ENCODE measurements at places on chromosomes 5 and 9. TPM values are rescaled to one million over a fixed set of nuclear protein-coding genes. Genes with fewer than 3 reads are reported as not detected.

The FAM221B gene
- not detected for total RNA-seq

The HK3 gene
- total RNA-seq: 0.14 TPM

The GABRA1 gene
- 0.41 TPM for total RNA-seq

The KCNIP1 gene
- 0.45 TPM for total RNA-seq

The FGFR4 gene
- 4.8 TPM for total RNA-seq

The MROH2B gene
- total RNA-seq: not detected

The RACK1 gene
- total RNA-seq: 1,656 TPM

The WNK2 gene
- 0.89 TPM for total RNA-seq

The SLC36A3 gene
- not detected for total RNA-seq

The CYLC2 gene
- not detected for total RNA-seq

The SEMA6A gene
- 34.2 TPM for total RNA-seq

The TRPM3 gene
- 0.22 TPM for total RNA-seq

The DOCK2 gene
- 0.66 TPM for total RNA-seq

DNA sequence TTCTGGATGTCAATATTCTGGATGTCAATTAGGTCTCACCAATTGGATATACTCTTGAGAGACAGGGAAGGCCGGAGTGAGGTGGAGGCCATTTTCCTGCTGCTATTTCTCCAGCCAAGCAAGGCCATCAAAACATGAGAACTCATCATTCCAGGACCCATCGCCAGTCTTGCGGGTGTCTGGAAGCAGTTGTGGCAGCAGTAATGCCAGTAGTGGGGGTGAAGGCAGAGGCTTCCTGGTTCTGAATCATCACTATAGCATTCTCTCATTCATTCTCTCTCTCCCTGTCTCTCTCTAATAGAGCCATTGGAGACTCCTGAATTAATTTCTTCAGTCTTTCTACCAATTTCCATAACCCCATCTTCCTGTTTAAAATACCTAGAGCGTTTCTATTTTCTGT lies 71.8 kb downstream of the EGFLAM start:
- DNase-seq: peak; percentile 34

- no peak for DNase-seq
Measured at GRCh38 chr5:80220245-80220897, 35.5 kb downstream of the SERINC5 start.

DNA sequence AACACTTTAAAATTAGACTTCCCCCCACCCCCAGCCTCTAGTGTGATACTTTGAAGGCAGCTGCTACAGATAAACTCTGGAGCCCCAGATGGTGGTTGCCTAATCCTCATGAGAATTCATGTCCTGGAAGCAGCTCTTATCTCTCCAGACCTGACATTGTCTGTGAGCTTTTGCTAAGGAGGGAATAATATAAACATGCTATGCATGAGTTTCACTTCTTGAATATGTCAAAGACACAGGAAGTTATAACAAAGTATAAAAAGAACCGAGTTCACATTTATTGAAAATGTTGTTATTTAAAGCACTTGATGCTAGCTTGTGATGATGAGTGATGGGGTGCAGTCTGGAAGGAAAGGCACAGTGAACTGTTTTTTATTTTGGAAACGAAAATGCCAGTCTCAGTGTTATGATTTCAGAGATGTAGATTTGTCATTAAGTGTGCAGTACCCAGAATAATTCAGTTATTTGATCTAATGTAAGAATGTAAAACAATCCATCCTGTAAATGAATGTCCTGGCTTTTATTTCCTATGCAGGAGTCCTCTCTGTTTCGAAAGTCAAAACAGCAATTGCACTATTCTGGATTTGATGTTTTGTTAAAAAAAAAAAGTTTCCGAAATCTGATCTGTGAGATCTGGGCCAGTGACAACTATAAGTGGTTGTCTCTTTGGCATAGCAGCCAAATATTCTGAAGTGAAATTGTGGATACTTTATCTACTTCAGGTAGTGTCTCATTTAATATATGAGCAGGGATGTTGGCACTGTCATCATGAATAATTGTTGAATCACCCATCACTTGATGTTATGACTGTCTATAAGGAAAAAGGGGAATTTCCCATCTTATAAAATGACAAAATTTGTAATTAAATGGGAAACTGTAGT lies 77.0 kb downstream of the ZCCHC7 start:
- no peak for DNase-seq

GRCh38 chr5:171692107-171692506 lies 93.5 kb upstream of the SMIM23 start:
- no peak for DNase-seq

GRCh38 chr5:14399054-14399692 lies 182.4 kb upstream of the OTULINL start:
- peak; percentile 54 for DNase-seq

- no peak for DNase-seq
Measured at GRCh38 chr5:73236541-73237128, 63.6 kb downstream of the TMEM174 start.

GRCh38 chr9:107685376-107685775 lies 195.8 kb upstream of the KLF4 start:
- no peak for DNase-seq

DNA sequence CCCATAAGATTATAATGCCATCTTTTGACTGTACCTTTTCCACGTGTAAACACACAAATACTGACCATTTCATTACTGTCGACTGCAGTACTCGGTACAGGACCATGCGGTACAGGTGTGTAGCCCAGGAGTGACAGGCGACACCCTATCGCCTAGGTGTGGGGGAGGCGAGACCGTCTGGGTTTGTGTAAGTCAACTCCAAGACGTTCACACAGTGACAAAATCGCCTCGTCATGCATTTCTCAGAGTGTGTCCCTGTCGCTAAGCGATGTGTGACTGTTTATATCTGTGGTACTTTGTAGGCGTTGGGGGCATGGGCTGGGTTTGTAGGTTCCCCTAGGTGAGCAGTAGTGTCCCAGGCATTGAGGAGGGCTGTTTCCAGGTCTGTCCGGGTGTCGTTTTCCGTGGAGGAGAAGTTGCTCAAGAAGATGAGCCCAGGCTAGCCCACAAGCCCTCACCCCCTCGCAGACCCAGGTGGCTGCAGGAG lies 20.3 kb downstream of the NEK6 start:
- DNase-seq: no peak

- DNase-seq: peak; percentile 73
Measured at GRCh38 chr9:34463098-34463900, 4.7 kb downstream of the DNAI1 start.

- no peak for DNase-seq
Measured at GRCh38 chr5:125508225-125508624, 761.8 kb upstream of the ZNF608 start.

GRCh38 chr5:50595199-50595598 lies 71.2 kb upstream of the PARP8 start:
- DNase-seq: peak; percentile 89

- no peak for DNase-seq
Measured at GRCh38 chr5:129410488-129410887, 49.6 kb upstream of the ADAMTS19 start.

DNA sequence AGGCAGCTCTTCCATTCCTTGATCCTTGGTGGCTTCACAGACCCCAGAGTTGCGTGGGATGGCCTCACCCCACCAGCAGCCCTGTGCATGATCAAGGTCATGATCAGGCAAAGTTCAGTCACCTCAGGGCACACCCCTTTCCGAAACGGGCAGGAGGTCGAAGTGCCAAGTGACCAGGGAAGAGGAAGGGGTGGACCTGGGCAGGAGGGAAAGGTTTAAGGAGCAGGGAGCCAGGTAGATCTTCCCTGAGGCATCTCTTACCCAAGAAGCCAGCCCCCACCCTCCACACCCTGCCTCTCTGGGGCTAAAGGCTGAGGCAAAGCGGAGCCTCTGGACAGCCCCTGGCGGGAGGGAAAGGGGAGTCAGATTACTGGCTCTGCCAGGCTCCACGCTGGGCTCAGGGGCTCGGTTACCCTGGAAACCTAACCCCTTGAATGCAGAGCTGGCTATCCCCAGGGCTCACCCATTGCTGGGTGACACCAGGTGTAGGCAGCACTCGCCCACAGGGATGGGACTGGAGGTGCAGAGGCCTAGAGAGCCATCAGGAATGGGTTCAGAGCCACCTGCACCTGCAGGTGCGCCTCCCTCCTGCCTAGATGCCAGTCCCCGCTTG lies 3.6 kb downstream of the MGAT4B start:
- DNase-seq: no peak

- DNase-seq: peak; percentile 77
Measured at GRCh38 chr9:79570448-79571308, 1.1 kb upstream of the TLE4 start.

DNA sequence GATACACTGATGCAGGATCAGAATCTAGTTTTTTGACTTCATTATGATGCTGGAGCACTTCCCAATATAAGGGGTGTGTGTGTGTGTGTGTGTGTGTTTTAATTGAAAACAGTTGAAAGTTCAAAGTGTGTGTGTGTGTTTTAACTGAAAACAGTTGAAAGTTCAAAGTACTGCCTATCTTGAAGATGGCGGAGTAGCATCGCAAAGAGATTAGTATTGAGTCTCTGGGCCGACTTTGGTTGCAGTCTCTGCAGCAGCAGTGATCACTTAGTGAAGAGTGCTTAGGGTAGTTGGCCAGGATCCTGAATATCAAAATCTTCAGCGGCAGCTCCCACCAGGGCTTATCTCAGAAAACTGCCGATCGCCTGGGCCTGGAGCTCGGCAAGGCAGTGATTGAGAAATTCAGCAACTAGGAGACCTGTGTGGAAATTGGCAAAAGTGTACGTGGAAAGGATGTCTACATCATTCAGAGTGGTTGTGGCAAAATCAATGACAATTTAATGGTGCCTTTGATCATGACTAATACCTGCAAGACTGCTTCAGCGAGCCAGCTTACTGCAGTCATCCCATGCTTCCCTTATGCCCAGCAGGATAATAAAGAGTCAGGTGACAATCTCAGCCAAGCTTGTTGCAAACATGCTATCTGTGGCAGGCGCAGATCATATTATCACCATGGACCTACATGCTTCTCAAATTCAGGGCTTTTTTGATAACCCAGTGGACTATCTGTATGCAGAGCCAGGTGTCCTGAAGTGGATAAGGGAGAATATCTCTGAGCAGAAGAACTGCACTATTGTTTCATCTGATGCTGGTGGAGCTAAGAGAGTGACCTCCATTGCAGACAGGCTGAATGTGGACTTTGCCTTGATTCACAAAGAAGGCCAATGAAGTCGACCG lies 7.3 kb upstream of the SCAI start:
- no peak for DNase-seq

GRCh38 chr9:92962303-92962649 lies 15.0 kb downstream of the FGD3 start:
- no peak for DNase-seq

DNA sequence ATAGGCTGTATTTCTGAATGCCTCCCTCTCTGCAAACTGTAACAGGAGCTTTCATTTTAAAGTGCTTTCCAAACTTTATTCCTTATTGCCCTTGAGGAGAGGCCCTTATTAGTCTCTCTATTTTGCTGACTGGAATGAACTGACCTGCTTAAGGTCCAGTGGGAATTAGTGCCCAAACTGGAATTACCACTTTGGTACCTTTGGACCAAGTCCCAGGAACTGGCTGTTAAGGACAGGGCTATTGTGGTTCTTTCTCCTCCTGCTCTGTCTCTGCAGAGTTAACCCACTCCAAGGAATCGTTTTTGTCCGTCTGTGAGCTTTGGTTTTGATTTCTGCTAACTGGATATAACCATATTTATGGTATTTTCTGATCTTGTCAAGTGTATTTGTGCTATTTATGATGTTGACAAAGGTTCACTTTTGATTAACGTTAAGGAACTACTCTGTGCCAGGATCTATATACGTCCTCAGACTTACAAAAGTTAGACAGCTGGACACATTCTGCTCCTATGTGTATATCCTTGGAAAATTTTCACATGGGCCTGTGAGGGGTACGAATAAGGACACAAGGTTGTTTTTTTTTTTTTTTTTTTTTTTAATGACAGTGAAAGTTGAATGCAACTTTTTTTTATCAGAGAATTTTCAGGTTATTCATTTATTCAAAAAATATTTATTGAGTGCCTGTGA lies 189.1 kb upstream of the ANKRD55 start:
- no peak for DNase-seq

GRCh38 chr5:55173687-55174230 lies 782 bp upstream of the CDC20B start:
- DNase-seq: no peak

GRCh38 chr9:73137914-73138313 lies 13.8 kb upstream of the ANXA1 start:
- DNase-seq: no peak

GRCh38 chr5:170475294-170476000 lies 28.4 kb upstream of the KCNIP1 start:
- no peak for DNase-seq

DNA sequence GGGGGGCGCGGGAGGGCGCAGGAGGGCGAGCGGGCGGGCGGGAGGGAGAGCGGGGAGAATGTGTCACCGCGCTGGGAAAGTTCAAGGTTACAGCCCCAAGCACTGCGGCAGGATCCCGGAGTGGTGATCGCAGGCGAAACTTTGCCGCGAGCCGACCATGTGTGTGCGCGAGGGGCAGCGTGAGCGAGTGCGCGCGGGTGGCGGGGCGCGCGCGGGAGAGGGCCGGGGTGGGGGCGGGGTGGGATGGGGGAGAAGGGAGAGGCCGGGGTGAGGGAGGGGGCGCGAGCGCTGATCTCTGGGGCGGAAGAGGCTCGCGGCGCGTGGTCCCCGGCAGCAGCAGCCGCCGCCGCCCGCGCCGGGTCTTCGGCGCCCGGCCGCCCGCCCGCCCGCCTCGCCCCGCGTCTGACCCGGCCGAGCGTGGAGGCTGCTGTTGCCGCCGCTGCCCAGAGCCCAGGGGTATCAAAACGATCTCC lies at the start of gene NFIB:
NFIB (minus strand) TSS at position 191 of the 473 bp plus-strand sequence. CDS start 630 bp downstream, outside the sequence.
- no peak for DNase-seq

DNA sequence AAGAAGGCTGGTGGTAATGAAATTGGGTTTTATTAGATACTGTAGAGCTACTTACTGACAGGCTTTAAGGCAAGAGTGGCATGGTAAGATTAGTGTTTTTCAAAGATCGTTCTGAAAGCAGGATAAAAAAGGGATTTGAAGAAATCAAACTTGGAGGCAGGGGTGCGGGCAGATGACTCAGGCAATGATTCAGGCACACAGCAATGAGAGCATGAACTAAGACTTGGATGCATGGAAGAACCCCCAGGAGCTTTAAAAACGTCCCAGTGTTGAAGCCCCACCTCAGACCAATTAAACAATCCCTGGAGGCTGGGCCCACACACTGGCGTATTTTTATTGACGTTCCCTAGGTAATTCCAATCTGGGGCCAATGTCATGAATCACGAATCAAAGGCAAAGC lies 102.5 kb downstream of the SREK1 start:
- peak; percentile 78 for DNase-seq

- DNase-seq: no peak
Measured at GRCh38 chr9:38163518-38163917, 94.5 kb upstream of the SHB start.

- DNase-seq: no peak
Measured at GRCh38 chr5:98517560-98518366, 255.7 kb upstream of the RGMB start.

DNA sequence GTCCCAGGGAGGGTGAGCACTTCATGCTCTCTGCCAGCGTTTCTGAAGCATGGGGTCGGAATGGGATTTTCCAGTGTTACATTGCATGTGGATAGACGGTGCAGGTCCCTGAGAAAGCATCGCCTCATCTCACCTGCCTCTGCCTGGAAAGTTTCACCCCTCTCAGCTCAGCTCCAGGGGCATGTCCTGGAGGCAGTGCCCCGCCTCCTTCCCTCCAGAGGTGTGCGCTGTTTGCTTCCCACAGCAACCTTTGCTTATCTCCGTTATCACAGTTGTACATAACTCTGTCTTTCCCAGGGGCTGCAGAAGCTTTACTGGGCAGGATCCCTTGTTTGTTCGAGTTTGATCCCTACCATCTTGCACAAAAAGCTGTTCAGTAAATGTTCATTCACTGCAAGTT lies 10.7 kb upstream of the CREBRF start:
- no peak for DNase-seq
